ENCODE measurements at places on chromosomes 16 and 17. TPM values are rescaled to one million over a fixed set of nuclear protein-coding genes. Genes with fewer than 3 reads are reported as not detected.

DNA sequence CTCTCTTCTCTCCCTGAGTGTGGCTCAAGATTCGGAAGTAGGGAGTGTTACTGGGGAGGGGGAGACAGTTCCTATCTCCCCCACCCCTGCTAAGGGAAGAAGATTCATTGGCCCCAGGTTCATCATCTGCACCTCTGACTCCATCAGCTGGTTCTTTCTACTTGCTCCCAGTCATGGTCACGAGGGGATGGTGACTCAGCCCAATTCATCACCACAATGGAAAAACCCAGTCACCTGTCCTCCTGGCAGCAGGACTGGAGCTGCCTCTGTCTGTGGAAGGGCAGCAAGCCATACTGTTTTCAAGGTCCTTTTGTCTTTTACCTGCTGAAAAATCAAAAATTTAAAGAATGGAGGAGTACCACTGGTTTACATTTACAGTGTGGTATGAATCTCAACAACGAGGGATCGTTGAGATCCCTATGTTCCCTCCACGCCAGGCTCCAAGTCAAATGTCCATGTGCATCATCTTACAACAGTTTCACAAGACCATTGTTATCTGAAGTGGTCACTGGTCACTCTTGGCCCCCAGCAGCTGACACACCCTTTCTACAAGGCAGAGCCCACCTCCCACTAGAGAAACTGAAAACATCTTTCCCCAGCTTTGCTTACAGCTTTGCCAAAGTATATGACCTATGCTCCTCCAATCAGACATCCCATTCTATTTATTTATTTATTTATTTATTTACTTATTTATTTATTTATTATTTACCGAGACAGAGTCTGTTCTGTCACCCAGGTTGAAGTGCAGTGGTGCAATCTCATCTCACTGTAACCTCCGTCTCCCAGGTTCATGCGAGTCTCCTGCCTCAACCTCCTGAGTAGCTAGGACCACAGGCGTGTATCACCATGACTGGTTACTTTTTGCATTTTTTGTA lies 40.4 kb upstream of the NDRG4 start:
- no peak for DNase-seq

GRCh38 chr17:71535321-71535720 lies 585.5 kb upstream of the SOX9 start:
- no peak for DNase-seq

GRCh38 chr17:79936641-79937381 lies 97.6 kb upstream of the CBX4 start:
- DNase-seq = no peak

DNA sequence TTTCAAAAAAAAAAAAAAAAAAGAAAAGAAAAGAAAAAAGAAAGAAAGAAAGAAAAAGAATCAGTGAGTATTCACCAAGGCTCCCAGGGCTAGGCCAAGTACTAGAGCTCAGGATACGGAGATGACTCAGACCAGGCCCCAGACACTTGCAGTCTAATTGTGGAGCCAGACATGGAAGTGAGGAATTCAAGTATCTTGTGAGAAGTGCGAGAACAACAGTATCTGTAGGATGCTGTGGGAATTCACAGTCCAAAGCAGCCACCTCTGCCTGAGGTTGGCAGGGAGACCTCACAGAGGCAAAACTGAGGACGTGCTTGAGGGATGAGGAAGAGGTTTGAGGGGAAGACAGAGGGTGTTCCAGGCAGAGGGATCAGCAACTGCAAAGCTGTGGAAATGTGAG lies 14.0 kb upstream of the ALDOA start:
- DNase-seq = no peak

GRCh38 chr16:49269201-49269600 lies 12.4 kb downstream of the CBLN1 start:
- no peak for DNase-seq

DNA sequence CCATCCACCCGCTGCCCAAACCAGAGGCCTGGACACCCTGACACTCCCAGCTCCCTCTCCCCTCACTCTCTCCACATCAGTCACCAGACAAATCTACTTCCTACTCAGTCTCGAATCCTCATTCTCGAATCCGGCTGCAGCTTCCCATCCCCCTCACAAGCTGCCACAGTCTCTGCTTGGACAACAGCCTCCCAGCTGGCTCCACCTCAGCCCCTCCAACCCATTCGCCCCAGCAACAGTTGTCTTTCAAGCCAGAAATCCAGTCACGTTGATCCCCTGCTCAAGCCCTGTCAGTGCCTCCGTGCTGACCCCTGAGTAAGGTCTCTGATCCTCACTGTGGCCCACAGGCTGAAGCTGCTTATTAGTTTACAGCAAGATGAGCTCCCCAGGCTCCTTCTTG lies 44.2 kb upstream of the MTSS2 start:
- no peak for DNase-seq

DNA sequence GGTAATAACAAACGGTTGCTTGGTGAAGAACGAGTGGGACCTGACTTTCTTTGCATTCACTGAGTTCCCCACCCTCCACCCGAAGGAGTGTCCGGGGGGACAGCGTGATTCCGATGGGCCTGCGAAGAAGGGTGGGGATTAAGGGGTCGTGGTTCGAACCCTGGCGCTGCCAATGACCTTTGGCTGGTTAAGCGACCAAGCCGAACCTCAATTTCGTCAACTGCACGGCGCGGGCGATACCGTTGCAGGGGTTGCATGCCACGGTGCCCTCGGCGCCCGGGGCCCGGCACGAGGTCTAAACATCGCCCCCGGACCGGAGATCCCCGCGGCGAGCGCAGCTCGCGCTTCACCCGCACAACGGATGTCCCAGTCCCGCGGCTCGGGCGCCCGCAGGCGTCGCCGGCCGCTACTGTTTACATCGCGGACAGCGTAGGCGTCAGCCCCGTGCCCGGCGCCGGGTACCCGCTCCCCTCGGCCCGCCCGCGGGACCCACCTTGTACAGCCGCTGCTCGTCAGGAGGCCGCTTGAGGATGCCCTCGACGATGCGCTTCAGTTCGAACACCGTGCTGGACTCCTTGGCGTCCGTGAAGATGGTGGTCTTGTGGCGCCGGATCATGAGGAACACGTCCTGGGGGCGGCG lies 460 bp downstream of the ELOB start:
- DNase-seq = peak; percentile 22

The ZPBP2 gene
- not detected for total RNA-seq

The PITPNM3 gene
- total RNA-seq = 0.31 TPM

The TNFRSF13B gene
- total RNA-seq = not detected

The HAGH gene
- total RNA-seq = 35.8 TPM
